ENCODE measurements at places on chromosomes 3 and 15.

DNA sequence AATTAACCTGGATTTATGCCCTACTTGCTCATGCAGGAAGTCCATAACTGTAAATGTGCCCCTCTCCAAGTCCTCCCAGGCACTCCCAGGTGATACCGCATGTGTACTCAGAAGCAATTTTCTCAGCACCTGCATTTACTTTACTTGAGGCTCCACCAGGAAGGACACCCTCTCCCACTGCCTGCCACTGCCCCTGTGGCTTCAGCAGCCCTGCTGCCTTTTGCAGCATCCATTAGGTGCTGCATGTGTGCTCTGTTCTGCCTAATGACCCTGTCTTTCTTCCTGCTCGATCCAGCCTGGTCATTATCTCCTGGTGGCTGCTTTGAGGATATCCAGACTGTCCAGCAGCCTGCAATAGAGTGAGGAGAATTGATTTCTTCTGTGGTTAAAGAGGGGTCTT, 107.6 kb upstream of the SEMA6D start:
- DNase-seq, result no peak

- no peak for DNase-seq
Observed at GRCh38 chr3:104566054-104566453, 800.7 kb upstream of the ALCAM start.

DNA sequence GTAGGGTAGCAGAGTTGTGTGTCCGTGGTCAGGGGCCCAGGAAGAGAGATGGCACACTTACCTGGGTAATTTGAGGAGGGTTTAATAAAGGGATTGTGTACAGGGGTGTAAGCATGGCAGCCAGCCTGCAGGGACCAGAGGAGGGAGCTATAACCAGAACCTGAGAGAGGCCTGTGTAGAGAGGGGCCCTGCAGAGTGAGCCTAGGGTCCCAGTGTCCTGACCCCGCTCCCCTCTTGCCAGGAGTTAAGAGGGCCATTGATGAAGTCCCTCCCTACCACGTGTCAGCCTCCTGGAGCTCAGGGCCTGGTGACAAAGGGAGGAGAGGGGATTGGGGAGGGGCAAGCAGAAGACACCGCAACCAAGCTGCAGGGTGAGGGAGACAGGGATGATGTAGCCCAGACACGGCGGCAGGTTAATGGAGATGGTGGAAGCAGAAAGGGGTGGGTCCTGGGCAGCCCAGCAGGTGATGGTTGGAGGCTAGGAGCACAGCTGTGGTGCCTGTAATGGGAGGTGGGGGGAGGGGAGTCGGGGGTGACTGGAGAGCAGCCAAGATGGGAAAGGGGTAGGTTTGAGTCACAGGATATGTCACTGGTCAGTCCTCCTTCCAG, 165.4 kb upstream of the TOPAZ1 start:
- no peak for DNase-seq

- no peak for DNase-seq
Observed at GRCh38 chr15:57306944-57307411, 69.3 kb upstream of the CGNL1 start.

GRCh38 chr3:139540651-139541531, 1.3 kb upstream of the RBP1 start:
- no peak for DNase-seq

DNA sequence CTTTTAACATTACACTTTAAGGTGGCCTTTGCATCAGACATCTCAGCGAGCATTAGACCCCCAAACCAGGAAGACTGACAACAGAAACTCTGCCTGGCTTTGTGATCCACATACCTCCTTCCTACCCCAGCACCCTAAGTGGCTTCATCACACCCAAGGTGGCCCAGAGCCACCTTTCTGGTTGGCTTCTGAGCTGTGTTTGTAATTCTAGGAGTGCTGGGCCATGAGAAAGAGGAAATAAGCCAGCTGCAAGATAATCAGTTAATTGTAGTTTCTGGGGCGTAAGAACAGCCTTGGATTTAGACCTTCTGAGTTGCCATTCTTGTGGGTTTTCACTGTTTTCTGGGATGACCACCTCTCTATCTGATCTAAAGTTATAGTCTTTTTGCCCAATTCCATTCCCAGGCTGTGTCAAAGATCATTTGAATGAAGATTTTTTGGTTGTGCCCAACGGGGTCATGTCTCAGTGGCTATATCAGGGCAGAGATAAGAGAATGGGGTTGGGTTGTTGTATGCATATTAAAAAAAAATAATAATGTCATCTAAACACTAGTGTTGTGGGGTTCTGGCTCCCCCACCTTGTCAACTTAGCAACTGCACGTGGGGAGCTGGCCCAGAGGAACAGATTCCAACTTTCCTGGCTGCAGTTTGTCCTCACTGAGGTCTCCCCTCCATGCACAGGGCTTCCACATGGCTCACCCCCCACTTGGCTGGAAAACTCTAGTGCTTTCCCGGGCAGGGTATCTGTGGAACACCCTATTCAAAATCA, 234.8 kb upstream of the WNT5A start:
- DNase-seq, result peak; percentile 8

DNA sequence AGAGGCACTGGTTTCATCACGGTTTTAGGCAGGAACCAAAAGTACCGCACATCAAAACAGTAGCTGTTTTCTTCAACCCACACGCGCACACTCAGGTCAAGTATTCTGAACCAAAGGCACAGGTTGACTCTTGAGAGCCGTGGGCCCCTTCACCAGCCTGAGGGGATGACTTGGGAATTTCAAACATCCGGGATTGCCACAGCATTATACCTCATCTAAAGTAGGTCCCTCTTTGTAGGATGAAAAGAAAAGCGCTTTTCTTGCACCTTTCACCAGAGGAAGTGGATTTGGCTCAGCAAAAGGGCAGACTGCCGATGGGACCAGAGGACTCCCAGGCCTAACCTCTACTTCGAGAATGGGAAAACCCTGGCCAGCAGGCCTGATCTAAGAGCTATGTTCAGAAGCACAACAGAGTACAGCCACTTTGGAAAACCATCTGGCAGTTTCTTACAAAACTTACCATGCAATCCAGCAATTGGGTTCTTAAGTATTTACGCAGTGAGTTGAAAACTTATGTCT, 88.2 kb upstream of the PROK2 start:
- peak; percentile 35 for DNase-seq

DNA sequence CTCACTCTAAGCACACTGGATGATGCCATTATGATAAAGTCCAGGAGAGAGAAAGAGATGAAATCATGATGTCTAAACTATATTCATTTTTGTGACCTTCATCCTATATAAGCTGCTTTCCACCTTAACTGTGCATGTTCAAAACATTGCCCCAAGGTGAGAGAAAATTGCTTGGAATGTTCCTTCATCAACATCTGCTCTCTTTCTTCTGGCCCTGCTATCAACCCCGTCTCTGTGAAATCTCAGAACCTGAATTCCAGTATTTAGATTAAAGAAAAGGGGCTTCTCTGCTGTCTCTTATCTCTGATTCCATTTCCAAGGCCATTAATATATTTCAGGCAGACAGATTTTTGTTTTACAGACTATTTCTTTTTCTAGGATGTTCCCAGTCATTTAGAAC, 47.3 kb upstream of the PHLDB2 start:
- peak; percentile 24 for DNase-seq

- peak; percentile 10 for DNase-seq
Observed at GRCh38 chr3:8112587-8112986, 389.0 kb upstream of the LMCD1 start.

GRCh38 chr15:66964111-66964738, 101.2 kb upstream of the SMAD3 start:
- DNase-seq, result no peak

- DNase-seq, result no peak
Observed at GRCh38 chr15:86115145-86115801, 35.6 kb downstream of the AGBL1 start.

- no peak for DNase-seq
Observed at GRCh38 chr3:112372396-112372795, 39.4 kb downstream of the CD200 start.

DNA sequence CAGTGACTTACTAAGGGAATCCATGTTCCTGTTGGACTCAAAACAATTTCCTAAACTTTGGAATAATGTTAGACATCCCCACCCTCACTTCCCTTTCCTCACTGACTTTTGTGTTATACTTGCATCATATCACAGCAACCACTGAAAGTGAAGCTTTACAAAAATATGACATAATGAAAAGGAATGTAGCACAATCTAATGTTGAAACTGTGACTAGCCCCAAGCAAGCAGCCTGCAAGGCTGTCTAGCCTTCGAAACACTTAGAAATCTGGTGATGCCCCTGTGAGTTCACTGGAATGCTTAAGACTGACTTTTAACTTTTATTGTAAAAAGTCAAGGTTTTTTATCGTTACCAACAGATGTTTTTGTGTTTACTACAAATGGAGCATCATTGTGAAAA, 203.7 kb upstream of the ZNF385D start:
- peak; percentile 53 for DNase-seq

DNA sequence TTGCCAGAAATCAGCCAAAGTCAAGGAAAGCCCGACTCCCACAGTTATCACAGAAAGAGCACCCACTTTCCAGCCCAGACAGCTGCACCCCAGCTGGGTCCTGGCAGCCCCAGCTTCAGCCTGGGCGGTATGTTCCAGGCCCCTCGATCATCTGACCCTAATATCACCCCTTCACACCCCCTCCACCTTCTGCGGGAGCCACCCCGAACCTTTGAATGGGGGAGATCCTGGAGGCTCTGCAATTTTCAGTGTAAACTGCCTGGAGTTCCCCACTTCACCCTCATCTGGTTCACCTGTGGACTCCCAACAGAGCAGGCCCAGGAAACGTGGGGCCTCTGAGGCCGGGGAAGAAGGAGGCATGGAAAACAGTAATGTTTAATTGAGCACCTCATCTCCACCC, 5.9 kb downstream of the PRSS50 start:
- no peak for DNase-seq

DNA sequence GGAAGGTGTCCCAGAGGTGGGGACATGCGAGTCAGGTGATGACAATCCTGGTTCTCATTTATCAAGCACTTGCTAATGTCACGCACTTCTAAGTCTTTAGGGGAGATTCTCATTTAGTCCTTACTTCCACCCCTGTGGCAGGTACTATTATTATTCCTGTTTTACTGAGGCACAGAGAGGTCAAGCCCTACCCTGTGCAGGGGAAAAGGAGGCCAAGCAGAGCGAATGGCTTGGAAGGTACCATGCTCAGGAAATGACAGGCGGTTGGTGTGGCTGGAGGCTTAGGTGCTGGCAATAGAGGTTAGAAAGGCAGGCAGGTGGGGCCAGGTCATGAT, 268.9 kb downstream of the UACA start:
- no peak for DNase-seq

DNA sequence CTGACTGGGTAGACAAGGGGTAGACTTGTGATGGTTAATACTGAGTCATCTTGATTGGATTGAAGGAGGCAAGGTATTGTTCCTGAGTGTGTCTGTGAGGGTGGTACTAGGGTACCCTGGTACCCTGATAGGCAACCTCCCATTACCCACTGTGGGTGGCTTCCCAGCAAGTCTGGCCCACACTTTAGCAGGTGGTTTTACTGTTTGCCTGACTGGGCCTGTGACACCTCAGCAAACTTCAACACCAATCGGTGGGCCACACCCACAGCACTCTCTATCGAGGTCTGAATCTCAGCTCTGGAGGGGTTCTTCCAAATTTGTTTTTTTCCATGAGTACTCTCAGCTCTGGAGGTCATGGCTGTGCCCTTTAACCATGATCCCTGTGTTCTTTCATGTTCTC, 24.6 kb upstream of the SH3GL3 start:
- DNase-seq, result no peak

GRCh38 chr15:88651971-88652370, 13.2 kb downstream of the ISG20 start:
- no peak for DNase-seq

DNA sequence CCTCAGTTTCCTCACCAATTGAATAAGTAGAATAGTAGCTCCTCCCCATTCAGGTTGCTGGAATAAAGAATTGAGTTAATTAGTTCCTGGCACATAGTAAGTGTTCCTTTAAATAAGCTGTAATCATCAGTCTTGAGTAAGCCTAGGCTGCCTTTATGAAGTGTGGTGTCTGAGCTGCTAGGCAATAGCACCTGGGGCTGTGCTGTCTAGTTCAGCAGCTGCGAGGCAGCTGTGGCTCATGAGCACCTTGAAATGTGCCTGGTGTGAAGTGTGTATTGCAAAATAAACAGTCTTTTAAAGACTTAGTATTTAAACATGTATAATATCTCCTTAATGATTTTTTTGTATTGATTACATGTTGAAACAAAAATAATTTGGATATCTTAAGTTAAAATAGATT, 77.6 kb downstream of the TOP2B start:
- DNase-seq, result peak; percentile 64

- no peak for DNase-seq
Observed at GRCh38 chr15:73996939-73997338, 2.4 kb downstream of the PML start.

GRCh38 chr3:196323691-196324090, 5.7 kb upstream of the DYNLT2B start:
- DNase-seq, result no peak

GRCh38 chr3:179760944-179761343, 108.1 kb downstream of the USP13 start:
- DNase-seq, result peak; percentile 62

- DNase-seq, result no peak
Observed at GRCh38 chr3:143822374-143822773, 25.9 kb downstream of the SLC9A9 start.

DNA sequence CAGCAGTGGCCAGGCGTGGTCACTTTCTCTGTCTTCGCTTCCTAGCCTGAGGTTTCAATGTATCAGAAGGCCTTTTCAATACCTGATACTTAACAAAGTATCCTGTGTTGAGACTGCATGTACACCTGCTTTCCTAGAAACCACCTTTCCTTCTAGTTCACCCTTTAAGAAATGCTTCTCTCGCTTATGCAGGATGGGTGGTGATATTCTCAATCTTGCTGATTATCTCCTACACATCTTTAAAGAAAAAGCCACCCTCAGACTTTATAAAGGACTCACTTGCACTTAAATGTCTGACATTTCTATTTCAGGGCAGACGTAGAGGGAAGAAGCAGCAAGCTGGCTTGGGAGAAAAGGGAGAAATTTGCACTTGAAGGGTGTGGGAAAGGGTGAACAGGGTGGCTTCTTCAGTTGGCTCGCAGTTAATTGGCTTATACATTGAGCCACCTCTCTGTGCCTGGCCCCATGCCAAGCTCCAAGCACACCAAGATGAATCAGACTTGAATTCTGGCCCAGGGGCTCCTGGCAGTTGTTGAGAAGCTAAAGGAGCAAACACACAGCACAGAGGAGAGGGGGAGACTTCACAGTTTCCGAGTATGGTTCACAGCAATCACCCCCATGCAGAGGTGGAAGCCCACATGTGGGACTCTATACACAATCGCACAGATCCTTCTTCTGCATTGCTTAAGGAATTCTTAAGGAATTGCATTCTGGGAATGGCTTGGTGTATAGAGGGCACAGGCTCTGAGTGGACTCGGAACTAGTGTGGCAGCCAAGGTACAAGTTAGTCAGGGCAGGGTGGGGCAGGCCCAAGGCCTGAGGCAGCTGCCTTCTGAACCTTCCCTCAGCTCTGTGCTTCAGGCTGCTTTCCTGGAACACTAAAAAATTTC, 1.3 kb downstream of the ARL6IP5 start:
- peak; percentile 98 for DNase-seq

- DNase-seq, result no peak
Observed at GRCh38 chr3:172099495-172099808, 60.1 kb downstream of the FNDC3B start.

Measured in trophoblast cell (in vitro differentiated cells and primary cell).